Stimulated activated CD8-positive, alpha-beta memory T cell treated with anti-CD3 and anti-CD28 coated beads, Interleukin-2, amount 100 ng/mL, for 1 hour (primary cell): ENCODE measurements at places on chromosomes 6 and 20.

DNA sequence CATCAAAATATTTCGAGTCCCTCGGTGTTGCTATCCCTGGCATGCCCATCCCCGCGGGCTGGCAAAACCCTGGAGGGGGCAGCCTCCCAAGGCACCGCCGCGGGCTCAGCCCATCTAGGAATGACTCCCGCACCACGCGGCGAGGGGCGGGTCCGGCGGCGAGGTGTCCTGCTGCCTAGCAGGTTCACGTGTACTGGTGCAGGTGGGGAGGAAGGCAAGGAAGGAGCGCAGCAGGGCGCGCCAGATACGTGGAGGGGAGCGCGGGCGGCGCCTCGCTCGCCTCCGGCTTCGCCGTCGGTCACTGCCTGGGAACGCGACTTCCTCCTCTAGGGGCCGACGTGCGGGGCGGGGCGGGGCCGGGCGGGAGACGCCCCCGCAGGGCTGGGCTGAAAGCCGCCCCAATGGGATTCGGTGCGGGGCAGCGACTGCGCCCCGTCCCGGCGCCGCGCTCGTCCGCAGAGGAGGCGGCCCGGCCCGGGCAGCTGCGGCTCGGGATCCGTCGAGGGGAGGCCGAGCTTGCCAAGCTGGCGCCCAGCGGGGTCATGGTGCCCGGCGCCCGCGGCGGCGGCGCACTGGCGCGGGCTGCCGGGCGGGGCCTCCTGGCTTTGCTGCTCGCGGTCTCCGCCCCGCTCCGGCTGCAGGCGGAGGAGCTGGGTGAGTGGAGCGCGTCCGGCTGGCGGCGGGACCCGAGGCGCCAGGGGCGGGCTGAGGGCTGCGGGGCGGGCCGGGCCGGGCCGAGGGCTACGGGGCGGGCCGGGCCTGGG is at the start of gene DCBLD1:
TSS of gene DCBLD1 (plus strand) at position 435 of the 764 bp plus-strand sequence. CDS start at position 543, 108 bp downstream.
- DNase-seq, result no peak

- DNase-seq, result no peak
Measured at GRCh38 chr6:41935685-41936072, 5.9 kb downstream of the CCND3 start.

DNA sequence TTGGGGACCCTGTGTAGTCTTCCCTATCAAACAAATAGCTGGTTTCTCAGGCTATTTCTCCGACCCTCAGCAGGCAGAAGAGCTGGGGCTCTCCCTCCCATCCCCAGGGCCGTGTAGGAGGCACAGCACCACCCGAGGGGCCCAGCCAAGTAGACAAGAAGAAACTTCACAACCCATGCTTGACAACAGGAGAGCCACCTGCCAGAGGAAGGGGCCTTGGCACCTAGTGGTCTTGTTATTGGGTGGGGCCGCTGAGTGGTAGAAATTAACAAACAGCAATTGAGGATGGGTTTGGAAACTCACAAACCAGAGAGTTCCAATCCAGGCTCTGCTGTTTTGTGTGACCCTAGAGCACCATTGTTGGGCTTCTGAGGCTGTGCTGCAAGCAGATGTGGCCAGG is 108.5 kb upstream of the CHD6 start:
- no peak for DNase-seq

DNA sequence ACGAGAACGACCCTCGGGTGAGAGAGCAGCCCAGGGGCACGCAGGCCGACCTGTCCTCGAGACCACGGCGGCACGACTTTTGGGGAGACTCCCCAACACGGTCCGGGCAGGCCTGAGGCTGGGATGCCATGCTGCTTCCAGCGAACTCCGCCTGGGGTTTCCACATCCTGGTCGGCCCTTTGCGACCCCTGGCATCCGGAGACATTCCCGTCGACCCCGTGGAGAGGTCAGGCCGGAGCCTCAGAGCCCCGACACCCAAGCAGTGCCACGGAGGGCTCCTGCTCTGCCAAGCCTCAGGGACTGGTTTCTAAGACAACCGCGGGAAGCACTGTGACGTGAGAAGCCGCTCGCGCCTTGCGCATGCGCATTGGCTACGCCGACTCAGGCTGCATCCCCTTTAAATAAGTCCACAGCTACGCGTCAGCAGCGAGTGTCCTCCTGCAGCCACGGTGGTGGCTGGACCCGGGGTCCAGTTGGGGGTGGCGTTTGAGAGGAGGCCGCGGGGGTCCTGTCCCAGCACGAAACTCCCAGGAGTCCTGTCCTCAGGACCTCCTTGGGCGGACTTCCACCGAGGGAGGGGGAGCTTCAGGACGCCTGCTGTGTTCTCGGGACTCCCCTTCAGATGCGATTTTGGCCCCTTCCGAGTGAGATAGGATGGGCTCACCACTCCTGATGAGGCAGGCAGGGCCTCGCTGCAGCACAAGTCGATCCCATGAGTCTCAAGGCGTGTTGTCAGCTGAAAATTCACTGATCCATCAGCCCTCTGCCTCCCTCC is 1089.3 kb upstream of the DEFB115 start:
- peak; percentile 16 for DNase-seq

GRCh38 chr6:127279815-127280214 is 13.2 kb downstream of the RNF146 start:
- DNase-seq, result no peak

- DNase-seq, result no peak
Measured at GRCh38 chr6:139679516-139680179, 305.2 kb upstream of the CITED2 start.

- DNase-seq, result no peak
Measured at GRCh38 chr20:62378215-62378614, 8.7 kb upstream of the RPS21 start.

GRCh38 chr6:144467172-144467762 is 182.1 kb downstream of the UTRN start:
- no peak for DNase-seq

- DNase-seq, result no peak
Measured at GRCh38 chr6:139967497-139967896, 593.0 kb upstream of the CITED2 start.

- DNase-seq, result no peak
Measured at GRCh38 chr6:44738601-44739146, 351.2 kb downstream of the CDC5L start.

DNA sequence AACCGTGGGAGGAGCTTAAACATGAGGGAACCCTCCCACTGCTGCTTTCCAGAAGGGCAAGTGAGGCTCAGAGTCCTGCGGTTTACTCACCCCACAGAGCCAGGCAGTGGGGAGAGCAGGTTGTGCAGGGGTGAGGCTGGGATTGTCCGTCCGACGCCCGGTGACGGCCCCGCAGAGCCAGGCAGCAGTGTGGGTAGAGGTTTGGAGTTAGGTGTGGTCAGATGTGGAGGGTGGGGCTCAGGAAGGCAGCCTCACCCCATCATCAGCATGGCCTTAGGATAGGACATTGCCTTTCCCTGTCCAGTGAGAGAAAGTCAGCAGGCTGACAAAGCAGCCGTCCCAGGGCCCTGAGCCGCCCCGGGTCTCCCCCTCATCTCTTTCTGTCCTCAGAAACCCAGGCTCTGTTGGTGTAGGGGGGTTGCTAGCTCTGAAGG is 234.6 kb downstream of the DLL1 start:
- DNase-seq, result no peak

GRCh38 chr6:160215232-160215631 is 43.4 kb downstream of the SLC22A2 start:
- no peak for DNase-seq

- DNase-seq, result no peak
Measured at GRCh38 chr20:39855056-39855455, 834.0 kb downstream of the MAFB start.

GRCh38 chr6:104955491-104955890 is 1.4 kb upstream of the LIN28B start:
- DNase-seq, result no peak

- no peak for DNase-seq
Measured at GRCh38 chr20:3021777-3022176, 21.6 kb upstream of the GNRH2 start.

- no peak for DNase-seq
Measured at GRCh38 chr6:11744753-11745152, 33.9 kb downstream of the ADTRP start.

DNA sequence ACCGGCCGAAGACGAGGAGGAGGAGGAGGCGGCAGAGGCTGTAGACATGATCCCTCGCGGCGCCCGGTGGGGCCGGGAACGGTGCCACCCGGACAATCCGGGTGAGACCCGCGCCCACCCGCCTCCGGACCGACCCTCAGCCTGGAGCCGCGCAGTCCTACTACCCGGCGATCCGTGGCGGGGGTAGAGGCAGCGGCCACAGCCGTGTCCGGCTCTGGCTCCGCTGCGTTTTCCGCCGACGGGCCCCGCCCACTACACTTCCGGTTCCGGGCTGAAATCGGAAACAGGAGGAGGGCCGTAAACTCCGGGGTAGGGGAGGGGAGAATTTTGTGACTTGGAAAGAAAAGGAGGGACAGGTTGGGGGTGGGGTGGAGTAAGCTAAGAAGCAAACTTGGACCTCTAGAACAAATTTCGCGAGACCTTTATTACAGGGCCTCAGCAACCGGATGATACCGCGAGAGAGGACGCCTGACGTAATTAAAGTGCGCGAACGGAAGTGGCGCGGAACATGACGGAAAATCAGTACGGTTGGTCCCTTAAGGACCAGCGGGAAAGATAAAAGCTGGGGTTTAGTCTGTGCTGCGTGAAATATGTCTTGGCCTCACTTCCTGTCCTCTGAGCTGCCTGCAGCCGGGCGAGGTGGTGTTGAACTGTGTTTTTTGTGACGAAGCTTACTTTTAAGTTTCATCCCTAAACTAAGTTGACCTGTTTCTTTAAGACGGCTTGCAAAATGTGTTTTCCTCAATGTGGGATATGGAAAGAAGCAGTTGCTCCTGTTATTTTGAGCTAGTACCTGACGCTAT is at the start of gene MAP3K7:
TSS of gene MAP3K7 (minus strand) at position 237 of the 803 bp plus-strand sequence. CDS start at position 48, 189 bp downstream.
- DNase-seq, result peak; percentile 92

GRCh38 chr20:3461211-3461771 is 9.5 kb upstream of the ATRN start:
- DNase-seq, result no peak
